ENCODE measurements at places on chromosomes 4 and X. TPM values are rescaled to one million over a fixed set of nuclear protein-coding genes. Genes with fewer than 3 reads are reported as not detected.

- H3K4me1 ChIP-seq: peaks cover 36% of the 10 kb centered on the region
- no peak for DNase-seq
- H3K4me3 ChIP-seq: no peak overlapping the region
- H3K36me3 ChIP-seq: peaks cover 47% of the 10 kb centered on the region
- H3K27ac ChIP-seq: no peak overlapping the region
Measured at GRCh38 chrX:41351923-41352322, 18.0 kb downstream of the DDX3X start.

Gene PCDH7
- not detected for total RNA-seq

- H3K4me1 ChIP-seq: no peaks in the 10 kb centered on the region
- no peaks in the 10 kb centered on the region for H3K27me3 ChIP-seq
- no peak overlapping the region for H3K27ac ChIP-seq
- H3K4me3 ChIP-seq: no peak overlapping the region
Measured at GRCh38 chrX:67961516-67961915, 417.7 kb downstream of the AR start.

- H3K36me3 ChIP-seq: peaks cover 9% of the 10 kb centered on the region
- H3K4me1 ChIP-seq: peaks cover 42% of the 10 kb centered on the region
- H3K4me3 ChIP-seq: peak overlapping the region; percentile 92
- peak overlapping the region; percentile 83 for H3K27ac ChIP-seq
- DNase-seq: peak; percentile 26
Measured at GRCh38 chrX:123731258-123731986, 1.4 kb downstream of the THOC2 start.

Measured in activated CD4-positive, alpha-beta memory T cell treated with anti-CD3 and anti-CD28 coated beads, Interleukin-2, amount 10 ng/mL, durations not matched to agents 7 days and 5 days (primary cell).